Cortex of kidney (tissue), 1 donor: ENCODE measurements at places on chromosomes 6 and 20.

DNA sequence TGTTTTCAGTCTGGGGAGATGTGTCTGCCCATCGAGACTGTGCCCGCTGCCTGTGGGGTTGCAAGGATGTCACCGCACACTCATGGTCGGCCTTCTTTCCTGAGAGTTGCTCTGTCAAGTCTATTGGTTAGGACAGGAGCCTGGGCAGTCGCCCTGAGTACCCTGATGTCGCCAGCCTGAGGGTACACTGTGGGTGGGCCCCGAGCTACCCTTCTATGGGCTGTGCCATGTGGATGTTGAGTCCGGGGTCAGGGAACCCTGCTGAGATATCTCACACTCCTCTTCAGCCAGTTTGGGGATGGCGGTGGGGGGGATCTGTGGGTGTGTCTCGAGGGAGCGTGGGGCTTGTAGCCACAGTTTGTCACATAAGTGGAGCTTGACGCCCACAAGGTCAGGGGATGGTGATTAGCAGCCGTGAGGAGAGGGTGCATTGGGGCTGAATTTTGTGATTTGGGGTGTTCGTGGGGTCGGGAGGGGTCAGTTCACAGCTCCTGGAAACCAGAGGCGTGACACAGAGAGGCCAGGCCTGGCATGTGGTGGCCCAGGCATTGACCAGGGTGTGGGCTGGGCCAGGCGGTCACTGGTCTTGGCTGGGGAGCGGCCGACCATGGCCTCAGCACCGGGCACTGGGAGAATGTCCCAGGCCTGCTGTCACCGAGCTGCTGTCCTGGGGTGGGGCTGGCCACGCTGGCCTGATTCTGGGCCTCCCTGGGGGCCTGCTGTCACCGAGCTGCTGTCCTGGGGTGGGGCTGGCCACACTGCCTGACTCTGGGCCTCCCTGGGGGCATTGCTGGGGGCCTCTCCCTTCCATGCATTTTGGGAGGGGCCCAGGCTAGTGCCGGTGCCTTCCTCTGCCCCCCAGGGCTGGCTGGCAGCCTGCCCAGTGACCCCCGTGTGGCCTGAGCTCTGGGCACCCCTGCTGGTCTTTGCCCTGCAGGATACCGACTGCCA lies 1.6 kb upstream of the NPBWR2 start:
- no peak for DNase-seq

GRCh38 chr20:25494506-25495188 lies 87.2 kb downstream of the GINS1 start:
- no peak for DNase-seq

DNA sequence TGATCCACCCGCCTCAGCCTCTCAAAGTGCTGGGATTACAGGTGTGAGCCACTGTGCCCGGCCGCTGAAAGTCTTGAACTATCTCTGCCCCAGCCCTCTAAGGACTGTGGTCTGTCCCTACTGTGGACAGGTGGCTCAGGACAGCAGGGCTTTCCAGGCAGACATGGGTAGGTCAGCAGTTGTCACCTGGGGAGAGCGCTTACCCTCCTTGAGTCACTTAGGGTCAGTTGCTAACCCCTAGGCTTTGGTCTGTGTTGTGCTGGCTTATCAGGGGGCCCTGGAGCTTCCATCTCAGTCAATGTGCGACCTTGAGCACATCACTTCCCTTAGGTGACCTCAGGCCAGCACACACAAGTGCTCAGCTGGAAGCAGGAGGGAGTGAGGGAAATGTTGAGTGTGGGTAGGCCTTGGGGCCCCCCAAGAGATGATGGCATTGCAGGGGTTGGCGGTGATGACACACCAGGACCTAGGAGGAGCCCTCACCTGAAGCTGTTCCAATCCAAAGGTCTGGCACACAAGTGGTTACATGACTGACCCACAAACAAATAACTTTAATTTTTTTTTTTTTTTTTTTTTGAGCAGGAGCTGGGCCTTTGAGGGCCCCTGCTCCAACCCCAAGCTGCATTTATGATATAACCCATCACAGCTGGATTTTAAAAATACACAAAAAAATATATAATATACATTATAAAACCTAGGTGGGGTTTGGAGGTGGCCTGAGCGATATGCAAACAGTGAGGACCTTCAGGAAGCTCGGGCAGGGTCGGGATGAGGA lies 5.1 kb downstream of the RPL10A start:
- DNase-seq, result no peak

DNA sequence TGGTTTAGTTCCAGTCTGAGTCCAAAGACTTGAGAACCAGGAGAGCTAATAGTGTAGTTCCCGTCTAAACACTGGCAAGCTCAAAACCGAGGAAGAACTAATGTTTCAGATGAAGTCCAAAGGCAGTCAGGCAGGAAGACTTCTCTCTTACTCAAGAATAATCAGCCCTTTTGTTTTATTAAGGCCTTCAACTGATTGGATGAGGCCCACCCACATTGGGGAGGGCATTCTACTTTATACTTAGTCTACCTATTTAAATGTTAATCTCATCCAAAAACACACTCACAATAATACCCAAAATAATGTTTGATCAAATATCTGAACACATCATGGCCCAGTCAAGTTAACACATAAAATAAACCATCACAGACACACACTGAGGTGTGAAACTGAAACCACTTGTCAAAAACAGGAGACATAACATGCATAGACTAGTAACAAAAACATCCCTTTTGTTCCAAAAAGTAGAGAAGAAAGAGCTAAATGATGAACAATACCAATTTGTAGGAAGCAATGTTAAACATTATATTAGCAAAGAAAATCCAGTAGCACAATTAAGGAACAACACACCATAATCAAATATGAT lies 50.2 kb upstream of the SENP6 start:
- no peak for DNase-seq

DNA sequence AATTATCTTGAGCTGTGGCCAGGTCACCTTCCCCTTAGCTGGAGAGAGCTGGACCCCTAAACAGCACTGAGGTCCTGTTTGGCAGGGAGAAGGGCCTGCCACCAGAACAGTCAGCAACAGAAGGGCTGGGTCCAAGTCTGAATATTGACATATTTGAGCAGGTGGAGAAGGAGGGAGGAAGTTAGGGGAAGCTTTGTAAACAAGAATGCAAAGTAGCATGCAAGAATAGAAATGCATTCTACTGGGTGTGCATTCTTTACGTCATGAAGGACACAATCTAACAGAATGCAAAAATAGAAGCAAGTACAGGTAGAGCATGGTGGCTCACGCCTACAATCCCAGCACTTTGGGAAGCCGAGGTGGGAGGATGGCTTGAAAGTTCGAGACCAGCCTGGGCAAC lies 100.5 kb downstream of the QRSL1 start:
- no peak for DNase-seq

DNA sequence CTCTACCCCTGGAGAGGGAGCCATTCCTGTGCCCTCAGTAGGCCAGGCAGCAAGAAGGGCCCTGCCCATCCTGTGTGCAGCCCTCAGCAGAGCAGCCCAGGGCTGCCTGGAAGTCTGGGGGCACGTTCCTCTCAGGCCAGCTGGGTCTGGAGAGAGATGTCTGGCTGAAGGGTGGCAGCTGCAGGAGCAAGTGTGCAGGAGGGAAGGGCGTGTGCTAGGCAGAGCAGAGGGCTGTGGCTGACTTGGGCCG lies 62.7 kb downstream of the NOL4L start:
- no peak for DNase-seq

- no peak for DNase-seq
Observed at GRCh38 chr6:23656255-23657194, 469.5 kb upstream of the NRSN1 start.

DNA sequence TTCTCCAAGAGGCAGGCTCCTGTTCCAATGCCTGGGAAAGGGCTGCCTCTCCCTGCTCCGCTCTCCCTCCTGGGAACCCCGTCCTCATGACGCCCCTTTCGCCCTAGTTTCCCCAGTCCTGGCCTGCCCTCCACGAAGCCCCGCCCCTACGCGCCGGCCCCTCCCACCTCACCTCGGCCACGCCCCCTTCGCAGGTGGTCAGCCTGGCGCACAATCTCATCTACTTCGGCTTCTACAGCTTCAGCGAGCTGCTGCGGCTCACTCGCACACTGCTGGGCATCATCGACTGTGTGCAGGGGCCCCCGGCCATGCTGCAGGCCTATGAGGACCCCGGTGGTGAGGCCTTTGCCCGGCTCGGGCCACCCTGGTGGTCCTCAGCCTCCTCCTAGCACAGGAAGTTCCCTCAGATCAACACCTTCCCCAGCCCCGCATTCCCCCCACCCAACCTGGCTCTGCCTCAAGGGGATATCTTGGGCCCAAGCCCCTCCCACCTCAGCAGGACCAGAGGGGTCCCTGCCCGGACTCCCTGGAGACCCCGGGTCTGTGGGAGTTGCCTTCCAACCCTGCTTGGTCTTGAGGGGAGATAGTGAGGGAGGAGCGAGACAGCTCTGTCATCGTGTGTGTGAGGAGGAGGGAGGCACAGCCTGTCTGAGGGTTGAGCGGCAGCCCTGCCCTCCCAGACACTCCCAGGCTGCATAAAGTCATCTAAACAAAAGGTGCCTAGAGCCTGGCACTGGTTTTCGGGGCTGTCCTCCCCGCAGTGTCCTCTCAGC lies 40.3 kb downstream of the UQCC2 start:
- no peak for DNase-seq

DNA sequence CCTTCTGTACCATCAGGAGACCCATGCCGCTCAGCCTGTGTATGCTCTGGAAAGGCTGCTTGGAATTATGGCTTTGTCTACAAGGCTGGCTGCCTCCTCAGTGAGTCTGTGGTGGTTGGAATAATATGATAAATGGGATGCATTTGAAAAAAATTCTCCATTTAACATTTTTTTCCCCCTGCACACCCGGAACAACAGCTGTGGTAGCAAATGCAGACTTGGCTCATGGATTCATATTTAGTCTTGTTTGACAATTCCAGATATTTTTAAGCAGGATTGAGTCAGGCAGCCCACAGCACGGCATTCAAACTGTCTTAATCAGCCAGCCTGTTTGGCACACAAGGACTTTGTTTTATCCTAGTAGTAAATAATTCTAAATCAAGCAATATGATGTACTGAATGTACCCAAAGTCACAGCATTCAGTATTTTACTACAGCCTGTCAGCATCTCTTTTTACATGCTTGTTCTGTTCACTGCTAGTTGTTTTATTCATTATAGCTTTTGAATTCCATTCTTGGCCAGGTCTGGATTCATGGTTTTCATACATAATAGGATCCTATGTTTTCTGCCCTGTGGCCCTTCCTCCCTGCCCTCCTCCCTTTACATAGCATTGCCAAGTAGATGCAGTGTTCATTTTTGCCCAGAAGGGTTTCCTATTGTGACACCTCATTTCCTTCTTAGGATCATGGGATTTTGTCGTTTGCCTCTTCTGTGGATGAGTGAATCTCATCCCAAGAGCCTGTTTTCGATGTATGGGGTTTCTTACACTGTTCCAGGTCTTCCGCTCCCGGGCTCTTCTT lies 68.1 kb downstream of the LRRC1 start:
- no peak for DNase-seq

GRCh38 chr6:89320012-89320559 lies 5.0 kb upstream of the GABRR2 start:
- DNase-seq, result no peak

DNA sequence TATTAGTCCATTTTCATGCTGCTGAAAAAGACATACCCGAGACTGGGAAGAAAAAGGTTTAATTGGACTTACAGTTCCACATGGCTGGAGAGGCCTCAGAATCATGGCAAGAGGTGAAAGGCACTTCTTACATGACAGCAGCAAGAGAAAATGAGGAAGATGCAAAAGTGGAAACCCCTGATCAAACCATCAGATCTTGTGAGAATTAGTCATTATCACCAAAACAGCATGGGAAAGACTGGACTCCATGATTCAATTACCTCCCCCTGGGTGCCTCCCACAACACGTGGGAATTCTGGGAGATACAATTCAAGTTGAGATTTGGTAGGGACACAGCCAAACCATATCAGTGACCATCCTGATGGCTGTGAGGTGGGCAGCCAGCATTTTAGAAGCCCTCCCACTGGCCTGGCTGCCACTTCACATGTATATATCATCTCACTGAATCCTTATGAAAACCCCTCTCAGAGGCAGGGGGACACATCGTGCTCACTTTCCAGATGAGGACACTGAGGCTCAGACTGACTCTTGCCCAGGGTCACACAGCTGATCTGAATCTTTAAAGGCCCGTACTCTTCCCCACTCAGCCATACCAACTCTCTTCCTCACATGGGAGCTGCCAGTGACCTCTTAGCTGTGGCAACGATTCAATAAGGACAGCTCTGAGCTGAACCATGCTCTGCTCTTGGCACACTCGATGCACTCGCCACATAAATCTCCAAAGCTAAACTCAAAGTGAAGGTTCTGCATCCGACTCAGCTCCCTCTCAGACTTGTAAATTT lies 25.7 kb downstream of the BMP7 start:
- no peak for DNase-seq

- DNase-seq, result no peak
Observed at GRCh38 chr6:150599199-150600009, at the start of gene PLEKHG1. PLEKHG1 (plus strand) TSS chr6:150599885; CDS start chr6:150733682, 133,797 bp downstream.

GRCh38 chr20:21562656-21563055 lies 48.8 kb upstream of the NKX2-2 start:
- DNase-seq, result no peak

GRCh38 chr20:10508060-10508459 lies 73.0 kb downstream of the SLX4IP start:
- DNase-seq, result no peak

DNA sequence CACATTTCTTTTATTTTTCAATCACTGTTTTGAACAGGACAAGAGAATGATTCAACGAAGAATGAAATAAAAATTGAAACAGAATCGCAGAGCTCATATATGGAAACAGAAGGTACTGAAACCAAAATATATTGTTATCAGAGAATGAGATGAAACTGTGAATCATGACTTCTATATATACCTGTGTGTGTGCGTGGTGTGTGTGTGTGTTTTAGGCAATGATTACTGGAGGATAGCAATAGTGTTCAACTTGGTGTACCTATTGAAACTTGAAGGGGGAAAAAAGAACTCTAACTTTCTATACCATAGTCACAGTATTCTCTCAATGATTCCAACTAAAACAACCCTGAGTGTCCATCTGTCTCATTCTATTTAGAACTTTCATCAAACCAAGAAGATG lies 586.6 kb downstream of the KIF16B start:
- DNase-seq, result no peak

GRCh38 chr6:39170389-39170788 lies 55.4 kb upstream of the SAYSD1 start:
- DNase-seq, result no peak

- no peak for DNase-seq
Observed at GRCh38 chr20:53321596-53321995, 272.0 kb downstream of the ZNF217 start.

- DNase-seq, result no peak
Observed at GRCh38 chr6:12096342-12096741, 84.2 kb downstream of the HIVEP1 start.

DNA sequence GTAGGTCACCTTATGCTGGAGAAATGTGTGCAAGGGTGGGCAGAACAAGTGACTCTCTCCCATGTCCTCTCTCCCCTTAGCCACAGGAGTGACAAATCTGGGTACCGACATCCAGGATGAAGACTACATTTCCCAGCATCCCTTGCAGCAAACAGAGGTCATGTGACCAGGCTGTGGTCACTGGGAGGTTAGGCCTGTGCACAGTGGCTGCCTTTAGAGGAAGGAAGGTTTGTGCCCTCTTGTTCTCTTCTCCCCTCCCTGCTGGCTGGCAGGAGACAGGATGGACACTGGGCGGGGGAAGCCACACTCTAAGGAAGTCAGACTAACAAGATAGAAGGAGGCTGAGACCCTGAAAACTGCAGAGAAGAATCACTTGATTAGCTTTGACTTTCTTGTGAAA lies 360.2 kb downstream of the PREX1 start:
- DNase-seq, result no peak
